ENCODE measurements at places on chromosomes 1 and 21.

GRCh38 chr1:232145768-232146167 is 484.2 kb downstream of the SIPA1L2 start:
- DNase-seq: no peak

GRCh38 chr1:117368116-117369108 is 1.2 kb downstream of the MAN1A2 start:
- DNase-seq: no peak

- DNase-seq: no peak
Observed at GRCh38 chr1:19375631-19376400, 63.7 kb downstream of the SLC66A1 start.

- no peak for DNase-seq
Observed at GRCh38 chr1:233673261-233673946, 59.5 kb downstream of the KCNK1 start.

GRCh38 chr1:68175621-68176398 is 56.5 kb downstream of the WLS start:
- DNase-seq: peak; percentile 68

- no peak for DNase-seq
Observed at GRCh38 chr1:206430031-206430983, 40.0 kb upstream of the IKBKE start.

DNA sequence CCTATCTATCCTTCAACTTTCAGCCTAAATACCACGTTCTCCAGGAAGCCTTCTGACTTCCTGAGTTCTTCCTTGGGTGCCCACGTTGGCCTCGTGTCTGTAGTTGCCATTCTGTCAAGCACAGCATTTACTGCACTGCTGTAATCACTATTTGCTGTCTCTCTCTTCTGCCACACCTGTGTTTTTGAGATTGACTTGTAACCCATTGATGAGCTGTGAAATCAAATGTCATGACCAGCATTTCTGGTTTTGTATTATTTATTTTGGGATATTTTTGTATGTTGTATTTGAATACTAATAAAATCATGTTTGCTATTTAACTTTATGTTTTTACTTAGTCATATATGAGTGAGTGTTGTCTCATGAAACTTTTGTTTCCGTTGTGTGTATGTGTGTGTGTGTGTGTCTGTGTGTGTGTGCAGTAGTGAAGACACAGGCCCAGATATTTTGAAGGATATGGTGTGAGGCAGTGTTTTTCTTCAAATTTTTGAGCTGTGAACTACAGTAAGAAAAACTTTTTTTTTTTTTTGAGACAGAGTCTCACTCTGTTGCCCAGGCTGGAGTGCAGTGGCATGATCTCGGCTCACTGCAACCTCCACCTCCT is 126.2 kb upstream of the SERBP1 start:
- DNase-seq: no peak

GRCh38 chr1:47710329-47711071 is 272.7 kb downstream of the FOXD2 start:
- peak; percentile 96 for DNase-seq

GRCh38 chr1:208007938-208008342 is 97.0 kb upstream of the CD34 start:
- DNase-seq: no peak

- DNase-seq: peak; percentile 30
Observed at GRCh38 chr1:101203820-101204540, 32.8 kb upstream of the S1PR1 start.

DNA sequence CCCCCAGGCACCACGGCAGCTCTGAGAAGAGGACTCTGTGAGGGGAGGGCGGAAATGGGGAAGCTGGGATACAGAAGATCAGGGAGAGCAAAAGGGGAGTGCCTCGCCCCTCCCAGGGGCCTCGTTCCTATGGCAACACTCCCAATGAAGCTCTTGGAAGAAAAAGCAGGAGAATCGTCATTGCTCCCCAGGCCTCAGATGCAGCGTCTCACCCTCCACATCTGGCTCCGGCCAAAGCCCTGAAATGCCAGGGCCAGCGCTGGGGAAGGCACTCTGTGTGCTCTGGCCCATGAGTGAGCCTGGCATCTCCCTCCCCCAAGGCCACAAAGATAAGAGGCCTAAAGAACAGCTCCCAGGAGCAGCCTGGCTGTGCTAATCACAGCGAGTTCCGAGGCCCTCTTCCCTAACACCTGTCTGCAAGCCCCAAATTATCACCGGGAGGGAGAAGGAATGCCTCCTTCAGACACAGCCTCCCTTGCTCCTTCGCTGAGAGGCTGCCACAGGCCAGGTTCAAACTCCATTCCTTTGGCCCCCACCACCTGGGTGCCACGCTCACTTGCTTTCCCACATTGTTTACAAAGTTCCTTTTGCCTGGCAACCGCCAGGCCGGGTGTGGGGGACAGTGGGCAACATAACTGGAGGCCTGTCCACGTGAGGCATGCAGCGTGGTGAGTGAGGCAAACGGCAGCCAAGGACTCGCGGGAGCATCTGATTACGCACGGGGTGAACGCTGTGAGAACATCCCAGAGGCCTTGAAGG is 27.8 kb downstream of the ECE1 start:
- peak; percentile 88 for DNase-seq

DNA sequence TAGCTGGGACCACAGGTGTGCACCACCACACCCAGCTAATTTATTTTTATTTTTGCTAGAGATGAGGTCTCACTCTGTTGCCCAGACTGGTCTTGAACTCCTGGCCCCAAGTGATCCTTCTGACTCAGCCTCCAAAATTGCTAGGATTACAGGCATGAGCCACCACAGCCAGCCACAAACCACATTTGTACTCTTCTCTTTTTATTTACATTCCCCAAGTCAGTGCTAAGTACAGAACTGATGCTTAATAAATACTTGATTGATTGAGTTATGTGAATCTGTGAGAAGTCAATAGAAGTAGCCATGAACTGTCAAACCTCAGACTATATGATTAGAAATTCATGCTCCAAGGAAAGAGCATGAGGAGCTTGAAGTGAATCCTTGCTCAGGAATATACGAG is 48.5 kb upstream of the S1PR1 start:
- DNase-seq: no peak

- no peak for DNase-seq
Observed at GRCh38 chr1:154129391-154129970, 25.4 kb downstream of the NUP210L start.

DNA sequence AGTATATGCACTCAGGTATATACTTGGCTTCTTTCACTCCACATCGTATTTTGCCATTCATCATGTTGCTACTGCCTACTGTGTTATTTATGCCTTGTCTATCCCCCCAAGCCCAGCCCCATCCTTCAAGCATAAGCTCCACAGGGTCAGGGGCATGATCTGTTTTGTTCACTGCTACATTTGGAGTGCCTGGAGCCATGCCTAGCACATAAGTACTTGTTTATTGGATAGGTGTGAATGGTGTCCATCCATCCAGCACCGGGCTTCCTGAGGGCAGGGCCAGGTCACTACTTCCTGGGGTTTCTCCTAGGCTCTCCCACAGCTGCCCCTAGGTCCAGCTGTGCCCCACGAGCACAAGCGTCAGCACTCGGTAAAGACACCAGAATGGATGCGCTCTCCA is 289.0 kb upstream of the VAMP3 start:
- DNase-seq: no peak

- DNase-seq: no peak
Observed at GRCh38 chr1:31498376-31499040, 77.8 kb upstream of the TINAGL1 start.

GRCh38 chr1:156549831-156550230 is 22.5 kb downstream of the IQGAP3 start:
- no peak for DNase-seq

- no peak for DNase-seq
Observed at GRCh38 chr1:232196042-232196441, 433.9 kb downstream of the SIPA1L2 start.

DNA sequence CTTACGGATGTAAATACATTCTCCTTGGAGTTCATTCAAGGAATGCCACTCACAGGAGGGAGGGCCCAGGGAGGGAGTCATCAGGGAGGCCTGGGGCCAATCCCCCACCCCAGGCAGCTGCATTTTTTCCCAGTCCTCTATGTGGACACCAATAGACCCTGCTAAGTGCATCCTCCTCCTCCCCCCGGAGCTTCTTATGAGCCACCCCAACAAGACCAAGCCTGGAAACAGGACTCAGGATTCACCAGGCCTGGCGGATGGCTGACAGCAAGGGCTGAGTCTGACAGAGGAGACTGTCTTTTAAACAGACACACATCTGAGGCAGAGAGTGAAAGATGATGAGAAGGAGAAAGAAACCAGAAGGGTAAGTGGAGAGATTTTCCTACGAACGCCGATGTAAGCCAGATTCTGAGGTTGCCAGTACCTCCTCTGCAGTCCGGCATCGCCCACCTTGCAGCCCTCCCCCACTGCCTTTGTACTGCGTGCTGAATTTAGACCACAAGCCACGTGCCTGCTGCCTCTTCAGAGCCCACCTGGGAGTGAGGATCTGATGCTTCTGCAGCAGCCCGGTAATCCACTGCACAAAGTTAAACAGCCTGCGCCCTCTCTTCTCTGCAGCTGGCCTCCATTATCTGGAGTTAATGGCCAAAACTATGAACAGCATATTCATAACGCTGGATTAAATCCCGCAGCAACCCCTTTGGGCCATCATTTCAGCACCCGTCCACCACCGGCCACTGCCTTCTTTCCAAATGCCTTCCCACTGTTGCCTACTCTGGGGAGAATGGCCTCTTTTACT is 17.6 kb upstream of the SFPQ start:
- no peak for DNase-seq

DNA sequence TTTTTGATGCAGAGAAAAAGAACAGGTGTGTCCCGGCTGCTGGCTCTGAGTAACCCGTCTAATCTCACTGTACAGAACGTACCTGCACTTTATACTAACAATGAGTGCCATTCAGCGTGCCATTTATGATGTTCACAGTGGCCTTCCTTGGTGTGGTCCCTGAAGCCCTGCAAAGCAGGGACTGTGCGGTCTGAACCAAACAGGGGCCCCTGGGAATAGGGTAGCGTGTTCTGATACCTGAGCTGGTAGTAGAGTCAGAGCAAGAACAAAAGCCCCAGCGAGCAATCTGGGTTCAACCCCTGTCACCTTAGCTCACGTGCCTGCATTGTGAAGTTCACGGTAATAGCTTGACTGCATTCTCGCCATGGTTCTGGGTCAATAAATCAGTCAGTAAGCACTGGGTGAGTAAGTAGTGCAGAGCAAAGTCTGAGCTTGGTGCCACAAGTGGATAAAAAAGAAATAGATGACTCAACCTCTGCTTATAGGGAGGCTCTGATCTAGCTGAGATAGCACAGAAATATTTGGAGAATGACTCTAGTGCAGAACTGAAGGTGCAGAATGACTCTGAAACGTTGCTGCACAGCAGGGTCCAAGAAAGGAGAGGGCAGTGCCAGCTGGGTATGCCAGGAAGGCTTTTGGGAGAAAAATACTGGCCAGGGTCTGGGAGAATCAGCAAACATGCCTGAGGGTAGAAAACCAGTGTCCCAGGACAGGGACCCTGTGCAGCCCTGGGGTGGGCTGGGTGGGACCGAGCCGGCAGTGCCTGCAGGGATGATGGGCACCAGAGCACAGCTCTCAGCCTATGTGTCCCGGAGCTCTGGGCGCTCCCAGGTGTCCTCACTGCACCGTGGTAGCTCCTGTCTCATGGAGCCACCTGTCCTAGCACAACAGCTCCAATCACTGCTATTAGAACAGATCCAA is 125.9 kb downstream of the RHOU start:
- no peak for DNase-seq

GRCh38 chr1:22426781-22427180 is 24.9 kb upstream of the ZBTB40 start:
- DNase-seq: no peak

DNA sequence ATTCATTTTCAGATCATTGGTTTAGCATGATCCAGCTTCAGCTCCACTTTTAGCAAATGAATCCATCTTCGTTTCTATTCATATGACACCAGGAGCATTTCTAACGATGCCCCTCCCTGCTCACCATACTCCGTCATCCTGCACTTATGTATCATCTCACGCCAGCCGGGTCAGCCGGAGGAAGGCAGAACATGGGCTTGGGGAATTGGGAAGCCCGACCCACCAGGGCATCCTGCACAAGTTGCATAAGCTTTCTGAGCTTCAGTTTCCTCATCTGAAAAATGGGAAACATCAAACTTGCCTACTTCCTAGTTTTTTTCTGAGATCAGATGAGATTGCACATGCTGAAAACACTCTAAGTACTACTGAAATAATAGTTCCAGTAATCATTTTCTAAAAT is 194.7 kb downstream of the AK5 start:
- DNase-seq: no peak

DNA sequence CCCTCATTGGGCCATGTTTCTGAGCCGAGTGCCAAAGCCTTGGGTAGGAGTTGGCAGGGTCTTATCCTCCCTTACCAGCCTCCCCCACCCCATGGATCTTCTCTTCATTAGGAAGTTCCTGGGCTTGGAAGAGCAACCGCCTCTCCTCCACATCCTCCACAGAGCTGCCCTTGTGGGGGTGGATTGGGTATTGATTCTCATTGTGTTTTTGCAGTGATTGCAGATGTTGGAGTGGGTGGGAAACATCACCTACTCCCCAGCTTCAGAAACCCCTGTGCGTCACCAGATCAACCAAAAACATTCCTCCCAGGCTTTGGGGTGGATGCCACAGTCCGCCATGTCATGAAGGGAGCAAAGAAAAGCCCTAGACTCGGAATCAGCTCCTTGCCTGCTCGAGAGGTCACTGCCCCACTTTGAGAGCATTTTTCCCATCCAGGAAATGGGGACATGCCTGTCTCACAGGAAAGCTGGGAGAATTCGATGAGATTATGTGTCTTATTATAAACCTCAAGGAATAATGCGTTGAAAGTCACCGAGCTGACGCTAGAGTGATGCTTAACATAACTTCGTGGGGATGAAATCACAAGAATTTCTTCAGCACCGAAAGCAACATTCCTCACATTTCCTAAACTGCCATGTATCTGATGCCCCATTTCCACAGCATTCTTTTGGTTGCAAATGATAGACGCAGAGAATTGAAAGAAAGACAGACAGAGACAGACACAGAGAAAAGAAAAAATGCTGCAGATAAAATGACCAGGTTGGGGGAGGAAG is 44.7 kb upstream of the ZBTB40 start:
- DNase-seq: no peak

GRCh38 chr1:151945725-151946722 is 36.7 kb upstream of the THEM4 start:
- DNase-seq: peak; percentile 40

- DNase-seq: no peak
Observed at GRCh38 chr1:154553056-154554030, 5.1 kb downstream of the UBE2Q1 start.

DNA sequence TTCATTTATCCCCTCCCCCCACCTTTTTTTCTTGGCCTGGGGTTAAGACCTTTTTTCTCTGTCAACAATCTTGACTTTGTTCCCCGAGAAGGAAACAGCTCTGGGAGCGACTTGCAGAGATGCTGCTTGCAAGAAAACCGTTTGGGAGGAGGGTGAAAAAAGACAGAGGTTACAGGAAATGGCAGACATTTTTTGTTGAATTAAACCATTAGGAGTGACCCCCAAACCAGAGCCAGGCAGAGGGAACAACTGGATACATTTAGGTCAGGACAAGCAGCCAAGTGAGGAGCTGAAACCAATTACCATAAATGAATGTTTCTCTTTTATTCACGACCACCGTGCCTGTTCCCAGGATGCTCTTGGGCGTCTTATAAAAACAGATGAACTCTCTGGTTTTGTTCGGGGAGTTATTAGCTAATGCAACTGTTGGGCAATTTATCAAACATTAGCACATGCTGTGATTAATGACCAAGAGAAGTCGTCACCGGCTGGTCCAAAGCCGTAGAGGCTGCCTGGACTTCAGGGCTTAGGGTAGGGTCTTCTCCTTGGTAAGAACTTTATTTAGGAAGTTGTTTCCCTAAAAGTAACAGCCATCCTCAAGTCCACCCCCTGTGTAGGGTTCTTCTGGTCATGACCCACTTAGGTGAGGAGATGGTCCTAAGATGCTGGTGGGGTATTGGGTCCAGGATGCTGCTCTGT is 141.0 kb downstream of the FOXD2 start:
- DNase-seq: no peak

- no peak for DNase-seq
Observed at GRCh38 chr21:36223451-36223850, 66.8 kb downstream of the DOP1B start.
